CD4-positive, alpha-beta T cell treated with Interleukin-12 subunit alpha and Interleukin-12 subunit beta, for 1 hour (primary cell): ENCODE measurements at places on chromosomes 13 and 19.
A peak's percentile ranks its signal among the peaks of the same experiment; 100 is the strongest.

- DNase-seq = no peak
Observed at GRCh38 chr19:50565984-50566903, 2.0 kb downstream of the LRRC4B start.

GRCh38 chr19:52170863-52171320, 529 bp downstream of the ZNF836 start:
- no peak for DNase-seq

DNA sequence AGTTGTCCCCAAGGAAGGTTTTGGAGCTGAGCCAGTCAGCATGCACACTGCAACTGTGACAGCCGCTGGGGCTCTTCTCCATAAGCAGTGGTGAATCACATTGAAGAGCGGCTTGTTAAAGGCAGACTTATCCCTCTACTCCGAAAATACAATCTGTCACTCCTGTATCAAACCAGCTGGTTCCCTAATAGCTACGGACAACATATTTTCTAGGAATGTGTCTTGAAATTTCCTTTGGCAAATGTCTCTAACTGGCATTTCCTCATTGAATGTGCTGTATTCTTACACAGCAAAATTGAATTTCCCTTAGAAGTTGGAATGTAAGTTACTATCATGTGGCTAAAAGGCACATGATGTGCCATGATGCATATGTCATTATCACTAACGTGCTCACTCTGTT, 104.0 kb upstream of the GPR12 start:
- no peak for DNase-seq

- no peak for DNase-seq
Observed at GRCh38 chr19:45758921-45759320, 10.1 kb downstream of the SIX5 start.

DNA sequence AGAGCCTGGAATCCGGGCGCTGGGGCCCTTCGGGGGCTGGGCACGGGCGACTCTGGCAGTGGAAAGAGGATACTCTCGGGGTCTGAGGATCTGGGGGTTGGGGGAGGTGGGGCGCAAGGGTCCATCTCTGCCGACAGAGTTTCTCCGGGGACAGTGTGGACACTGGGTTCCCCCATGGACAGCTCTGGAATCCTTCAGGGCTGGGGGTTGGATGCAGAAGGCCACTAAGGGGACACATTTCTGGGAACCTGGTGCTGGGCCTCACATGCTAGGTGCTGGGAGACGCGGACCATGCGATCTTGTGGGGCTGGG, 2.3 kb downstream of the TGFBR3L start:
- no peak for DNase-seq

DNA sequence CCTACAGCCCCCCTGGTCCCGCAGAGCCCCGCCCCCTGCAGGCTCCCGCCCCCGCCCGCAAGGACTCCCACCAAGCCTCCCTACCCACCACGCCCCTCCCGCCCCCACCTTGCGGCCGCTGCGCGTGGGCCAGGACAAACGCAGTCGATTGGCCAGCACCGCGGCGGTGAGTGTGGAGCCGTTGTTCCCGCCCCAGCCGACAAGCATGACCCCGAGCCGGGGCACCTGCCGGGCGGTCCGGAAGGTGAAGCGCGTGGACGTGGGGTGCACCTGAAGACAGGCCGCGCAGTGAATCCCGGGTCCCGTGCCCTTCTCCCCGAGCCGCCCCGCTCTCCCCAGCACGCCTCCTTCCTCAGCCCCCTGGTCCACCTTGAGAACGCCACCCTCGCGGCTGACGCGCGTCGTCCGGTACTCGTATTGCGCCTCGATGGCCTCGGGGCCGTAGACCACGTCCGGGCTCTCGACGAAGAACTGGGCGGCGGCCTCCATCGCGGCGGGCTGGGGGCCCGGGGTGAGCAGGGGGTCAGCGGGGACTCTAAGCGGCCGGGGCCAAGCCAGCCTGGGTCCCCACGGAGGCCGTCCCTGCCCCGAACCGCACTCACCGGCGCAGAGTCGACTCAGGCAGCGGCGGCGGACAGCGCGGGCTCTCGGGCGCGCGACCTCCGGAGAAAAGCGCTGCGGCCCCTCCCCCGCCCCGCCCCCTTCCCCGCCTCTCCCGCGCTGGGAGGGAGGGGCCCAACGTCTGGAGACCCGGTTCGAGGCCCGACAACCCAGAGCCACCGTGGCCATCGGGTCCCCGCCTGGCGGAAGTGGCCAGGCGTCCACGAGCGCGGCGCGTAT, at the start of gene ISYNA1:
Gene ISYNA1 (minus strand): TSS at position 643 of the 840 bp plus-strand sequence. CDS start 154 bp downstream, at position 489.
- DNase-seq = peak; percentile 67

DNA sequence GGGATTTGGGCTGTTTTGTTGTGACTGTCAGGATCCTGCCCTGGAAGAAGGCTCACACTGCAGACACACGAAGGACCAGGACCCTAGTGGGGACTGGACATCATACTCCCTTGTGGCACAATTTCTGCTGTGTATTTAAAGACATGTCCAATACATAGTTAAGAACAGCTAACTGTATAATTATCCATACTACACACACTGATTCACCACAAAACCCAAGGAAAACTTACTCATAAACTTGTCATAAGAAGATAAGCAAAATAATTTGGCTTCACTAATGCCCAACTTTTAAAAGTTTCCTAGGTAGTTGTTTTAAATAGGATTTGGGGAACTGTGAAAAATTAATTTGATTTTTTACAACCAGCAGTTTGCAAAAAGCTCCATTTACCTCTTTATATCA, 46.1 kb downstream of the LATS2 start:
- DNase-seq = no peak

DNA sequence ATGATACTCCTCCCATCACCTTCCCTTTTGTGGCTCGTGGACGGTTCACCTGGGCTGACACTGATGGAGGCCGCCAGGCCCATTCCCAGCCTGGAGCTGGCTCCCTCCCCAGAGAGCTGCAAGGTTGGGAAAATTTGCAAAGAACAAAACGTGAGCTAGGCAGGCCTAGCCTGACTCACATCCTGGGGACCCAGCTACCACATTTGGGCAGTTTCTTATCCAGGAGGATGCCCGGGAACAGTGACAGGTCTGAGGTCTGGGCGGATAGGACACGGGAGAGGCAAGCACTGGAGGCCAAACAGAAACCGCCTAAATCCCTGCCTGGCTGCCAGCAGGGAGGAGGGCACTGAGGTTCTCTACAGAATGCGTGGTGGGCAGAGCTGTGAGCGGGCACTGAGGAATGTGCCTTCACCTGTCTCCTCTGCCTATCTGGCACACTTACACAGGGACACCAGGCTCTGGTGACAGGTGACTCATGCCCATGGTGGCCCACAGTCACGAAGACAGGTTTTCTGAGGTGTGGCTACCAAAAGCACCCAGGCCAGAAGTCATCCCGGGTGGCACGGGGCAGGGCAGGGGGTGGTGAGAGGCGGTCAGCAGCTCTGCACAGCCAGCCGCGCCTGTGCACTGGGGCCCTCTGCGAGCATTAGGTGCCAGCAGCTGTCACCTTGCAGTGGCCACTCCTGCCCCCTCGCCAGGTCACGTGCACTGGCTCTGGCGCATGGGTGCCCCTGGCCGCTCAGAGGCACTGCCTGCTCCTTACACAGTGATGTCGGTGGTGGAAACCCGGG, 23.2 kb downstream of the SH3GL1 start:
- no peak for DNase-seq

DNA sequence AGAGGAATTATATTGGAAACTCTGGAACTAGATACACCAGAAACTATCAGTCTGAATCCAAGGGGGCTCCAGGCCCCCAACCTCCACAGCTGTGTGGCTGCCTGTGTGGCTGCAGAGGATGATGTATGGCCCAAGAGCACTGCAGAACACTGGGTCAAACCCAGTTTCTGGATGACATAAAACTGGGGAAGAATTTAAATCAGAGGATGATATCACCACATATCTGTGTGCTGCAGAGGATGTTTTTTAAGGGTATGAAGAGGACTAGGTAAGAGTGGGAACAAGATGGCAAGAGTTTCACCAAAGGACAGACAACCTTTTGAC, 226.4 kb downstream of the SUCLA2 start:
- no peak for DNase-seq

GRCh38 chr19:17534767-17535166, 20.7 kb upstream of the COLGALT1 start:
- no peak for DNase-seq
